H7 (cell line): ENCODE measurements at places on chromosomes 11 and 22.

- no peak for DNase-seq
Observed at GRCh38 chr11:102229510-102230123, 87.7 kb upstream of the BIRC3 start.

DNA sequence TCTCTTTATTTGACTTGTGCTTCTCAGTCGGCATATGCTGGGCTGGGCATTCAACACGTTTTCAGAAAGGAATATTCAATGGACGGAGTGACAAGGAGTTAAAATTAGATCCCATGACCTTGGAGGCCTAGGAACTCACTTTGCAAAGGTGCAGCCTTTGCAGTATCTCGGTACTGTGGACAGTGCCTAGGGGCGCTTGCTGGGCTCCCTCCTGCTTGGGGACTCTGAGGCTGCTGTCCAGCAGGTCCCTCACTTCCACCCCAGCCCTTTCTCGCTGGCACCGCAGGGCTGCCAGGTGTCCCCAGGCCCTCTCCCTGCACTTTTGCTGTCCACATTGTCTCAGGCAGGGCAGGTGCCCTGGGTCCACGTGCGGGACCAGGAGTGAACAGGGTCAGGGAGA, 255.5 kb upstream of the B3GAT1 start:
- peak; percentile 27 for DNase-seq

- DNase-seq = peak; percentile 0
Observed at GRCh38 chr11:95556342-95557163, 233.0 kb downstream of the FAM76B start.

- DNase-seq = no peak
Observed at GRCh38 chr11:19187114-19187832, 14.5 kb downstream of the CSRP3 start.

DNA sequence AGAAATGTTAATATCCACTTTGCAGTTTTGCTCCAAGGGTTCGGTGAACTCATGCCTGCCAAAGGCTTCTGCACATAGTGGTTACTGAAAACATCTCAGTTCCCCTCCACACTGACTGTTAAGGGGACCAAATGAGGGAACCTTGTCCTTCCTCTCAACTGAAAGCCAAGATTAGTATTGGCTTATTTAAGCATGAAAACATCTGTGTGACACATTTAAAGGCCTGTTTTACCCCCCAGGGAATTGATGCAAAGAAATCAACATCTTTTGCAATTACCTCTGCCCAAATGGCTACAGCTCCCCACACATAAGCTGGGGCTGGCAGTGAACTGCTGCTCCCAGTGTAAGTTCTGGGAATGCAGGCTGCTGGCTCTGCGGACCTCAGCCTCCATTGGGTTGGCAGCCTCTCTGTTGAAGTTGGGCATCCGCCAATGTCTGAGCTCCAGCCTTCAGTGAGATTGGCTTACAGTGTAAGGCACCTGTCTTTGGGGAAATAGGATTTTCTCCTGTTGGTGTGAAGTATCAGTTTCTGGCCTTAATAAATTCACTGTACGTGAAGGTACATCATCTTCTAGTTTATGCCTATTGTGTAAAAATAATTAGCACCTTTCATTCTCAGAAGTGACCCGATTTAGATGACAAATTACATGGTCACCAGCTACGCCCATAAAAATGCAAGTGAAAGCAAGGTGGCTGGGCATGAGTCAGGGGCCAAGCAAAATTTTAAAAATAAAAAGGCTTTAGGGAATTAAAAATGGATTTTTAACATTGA, 213.4 kb upstream of the SYN3 start:
- no peak for DNase-seq
